SK-N-DZ (cell line): ENCODE measurements at places on chromosomes 5 and 9.

- no peak for DNase-seq
These were observed 648.0 kb downstream of the BRINP1 start for GRCh38 chr9:118721276-118721675.

DNA sequence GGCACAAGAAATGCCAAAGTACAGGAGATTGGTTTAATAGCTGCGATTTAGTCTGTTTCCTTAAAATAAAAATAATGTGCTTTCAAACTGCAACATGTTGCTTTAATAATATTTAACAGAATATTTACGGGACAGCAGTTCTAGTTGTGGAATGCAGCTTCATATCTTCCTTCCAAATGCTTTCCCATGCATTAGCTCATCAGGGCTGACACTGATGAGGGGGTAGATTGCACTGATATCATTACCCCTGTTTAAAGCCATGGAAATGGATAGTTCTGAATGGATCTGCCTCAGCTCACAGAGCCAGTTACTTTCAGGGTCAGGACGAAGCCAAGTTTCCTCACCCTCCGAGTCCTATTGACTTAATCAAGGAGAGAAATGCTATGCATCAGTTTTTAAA, 93.2 kb upstream of the OSMR start:
- no peak for DNase-seq

- DNase-seq = no peak
These were observed 819.4 kb downstream of the NR2F1-AS1 start for GRCh38 chr5:92761585-92761984.

- no peak for DNase-seq
These were observed 24.2 kb upstream of the SHISAL2B start for GRCh38 chr5:64666078-64666477.

GRCh38 chr5:1636981-1637638, 113.3 kb upstream of the LPCAT1 start:
- DNase-seq = no peak
